Large intestine (tissue), 12 donors: ENCODE measurements at places on chromosomes 1 and 21. TPM values are rescaled to one million over a fixed set of nuclear protein-coding genes. Genes with fewer than 3 reads are reported as not detected.

DNA sequence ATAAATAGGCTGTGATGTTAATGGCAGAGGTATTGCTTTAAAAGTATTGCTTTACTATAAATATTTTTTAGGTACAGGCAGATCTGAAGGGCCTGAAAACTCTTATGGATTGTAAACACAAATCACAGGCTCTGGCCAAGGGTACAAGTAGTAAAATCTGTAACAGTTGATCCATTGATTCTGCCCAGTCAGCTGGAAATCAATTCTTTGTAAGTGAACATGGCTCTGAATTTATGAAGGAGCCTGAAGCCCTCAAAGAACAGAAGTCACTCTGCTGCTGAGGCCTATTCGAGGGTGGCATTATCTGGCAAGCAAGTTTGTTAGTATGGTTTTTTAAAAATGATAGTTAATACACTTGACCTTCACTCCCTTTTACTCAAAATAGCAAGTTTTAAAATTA, 834.0 kb upstream of the TMPRSS15 start:
- DNase-seq, result no peak

ST6GALNAC3 gene
- polyA plus RNA-seq, result 18.0 TPM

DNA sequence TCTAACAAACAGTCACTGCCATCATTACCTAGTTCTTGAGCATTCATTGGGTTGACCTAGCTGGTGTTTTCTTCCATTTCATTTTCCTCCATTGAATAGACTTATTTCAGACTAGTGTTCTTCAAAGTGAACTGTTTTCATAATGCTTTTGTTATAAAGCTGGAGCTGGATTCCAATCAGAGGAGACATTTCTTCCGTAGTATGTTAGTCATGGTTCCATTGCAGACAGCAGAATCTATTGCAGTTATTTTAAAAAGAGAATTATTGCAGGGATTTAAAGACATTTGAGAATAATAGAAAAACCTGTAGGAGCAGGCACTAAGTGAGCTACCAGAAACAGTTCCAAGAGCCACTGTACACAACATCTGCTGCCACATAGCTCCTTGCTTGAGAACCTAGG, 50.0 kb downstream of the HHAT start:
- no peak for DNase-seq

DNA sequence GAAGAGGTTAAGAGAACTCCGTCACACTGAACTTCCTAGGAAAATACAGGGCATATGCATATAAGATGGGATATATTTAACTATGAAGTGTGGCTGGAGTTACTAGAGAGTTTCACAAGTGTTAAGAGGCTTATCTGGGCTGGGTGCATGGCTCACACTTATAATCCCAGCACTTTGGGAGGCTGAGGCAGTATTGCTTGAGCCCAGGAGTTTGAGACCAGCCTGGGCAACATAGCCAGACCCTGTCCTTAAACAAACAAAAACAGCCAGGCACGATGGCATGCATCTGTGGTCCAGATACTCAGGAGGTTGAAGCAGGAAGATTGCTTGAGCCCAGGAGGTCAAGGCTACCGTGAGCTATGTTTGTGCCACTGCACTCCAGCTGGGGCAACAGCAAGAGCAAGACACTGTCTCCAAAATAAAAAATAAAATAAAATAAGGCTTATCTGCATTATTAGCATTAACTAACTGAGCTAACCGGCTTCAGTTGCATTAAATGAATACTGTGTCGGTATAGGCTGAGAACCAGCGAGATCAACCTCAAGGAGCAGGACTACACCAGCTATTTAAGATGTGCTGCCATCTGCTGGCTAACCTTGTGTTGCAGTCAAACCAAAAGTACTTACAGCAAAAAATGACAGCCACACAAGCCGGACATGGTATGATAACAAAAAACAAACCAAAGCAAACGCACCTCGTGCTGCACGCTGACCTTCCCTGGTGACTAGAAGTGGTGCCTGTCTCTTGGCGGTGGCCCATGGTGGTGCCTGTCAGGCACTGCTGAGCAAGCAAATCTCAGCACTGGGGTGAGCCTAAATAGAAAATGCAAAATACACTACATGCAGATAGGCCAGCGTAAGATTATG, 19.7 kb upstream of the RBBP5 start:
- peak; percentile 69 for DNase-seq

GRCh38 chr1:7298145-7298544, 473.0 kb upstream of the VAMP3 start:
- no peak for DNase-seq

DNA sequence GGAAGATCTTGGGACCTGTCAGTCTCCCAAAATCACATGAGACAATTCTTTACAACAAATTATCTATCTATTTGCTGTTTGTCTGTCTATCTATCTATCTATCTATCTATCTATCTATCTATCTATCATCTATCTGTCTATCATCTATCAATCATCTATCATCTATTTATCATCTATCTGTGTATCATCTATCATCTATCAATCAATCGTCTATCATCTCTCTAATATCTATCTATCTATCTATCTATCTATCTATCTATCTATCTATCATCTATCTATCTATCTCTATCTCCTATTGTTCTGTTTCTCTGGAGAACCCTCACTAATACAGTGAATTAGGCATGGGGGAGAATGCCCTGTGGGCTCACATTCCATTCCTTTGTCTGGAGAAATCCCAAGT, 73.3 kb upstream of the HMGB4 start:
- no peak for DNase-seq

- no peak for DNase-seq
Measured at GRCh38 chr1:231172411-231172810, 10.6 kb downstream of the TRIM67 start.

GJA4 gene
- polyA plus RNA-seq, result 15.0 TPM

- no peak for DNase-seq
Measured at GRCh38 chr1:56436296-56436695, 143.1 kb downstream of the PLPP3 start.

GRCh38 chr21:27104846-27105431, 138.1 kb upstream of the ADAMTS5 start:
- DNase-seq, result no peak

CORT gene
- polyA plus RNA-seq, result 1.2 TPM

GRCh38 chr1:248787430-248787829, 31.9 kb upstream of the LYPD8 start:
- DNase-seq, result no peak

GRCh38 chr1:172670791-172671190, 11.9 kb downstream of the FASLG start:
- DNase-seq, result no peak

DNA sequence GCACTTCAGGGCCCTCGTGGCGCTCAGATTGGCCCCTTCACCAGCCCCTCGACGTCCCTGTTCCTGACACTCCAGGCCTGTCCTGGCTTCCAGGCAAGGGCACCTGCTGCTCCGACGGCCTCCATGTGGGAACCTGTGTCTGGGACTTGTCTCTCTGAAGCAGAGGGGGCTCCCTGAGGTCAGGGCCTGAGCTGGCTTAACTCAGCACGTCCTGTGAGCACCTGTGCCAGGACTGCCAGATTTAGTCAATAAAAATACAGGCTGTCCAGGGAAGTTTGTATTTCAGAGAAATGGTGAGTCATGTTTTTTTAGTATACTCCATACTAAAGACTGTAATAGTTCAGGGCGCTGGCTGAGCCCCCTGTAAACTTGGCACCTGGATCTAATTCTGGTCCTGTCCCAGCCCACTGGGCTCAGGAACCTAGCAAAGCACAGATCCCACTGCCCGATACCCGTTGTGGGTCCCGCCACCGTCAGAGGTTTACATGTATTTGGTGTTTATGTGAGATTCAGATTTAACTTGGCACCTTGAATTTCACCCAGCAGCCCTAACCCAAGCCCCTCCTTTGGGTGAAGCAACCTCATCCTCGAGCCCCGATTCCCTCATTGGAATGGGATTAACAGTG, 109.9 kb upstream of the IFFO2 start:
- DNase-seq, result no peak

GRCh38 chr1:213070406-213070805, 19.4 kb downstream of the RPS6KC1 start:
- DNase-seq, result peak; percentile 34

- DNase-seq, result no peak
Measured at GRCh38 chr1:57591842-57592241, 168.0 kb upstream of the DAB1 start.

GRCh38 chr1:168932539-168932938, 174.0 kb upstream of the ATP1B1 start:
- DNase-seq, result no peak

- no peak for DNase-seq
Measured at GRCh38 chr1:192576190-192577144, 894 bp downstream of the RGS1 start.

DNA sequence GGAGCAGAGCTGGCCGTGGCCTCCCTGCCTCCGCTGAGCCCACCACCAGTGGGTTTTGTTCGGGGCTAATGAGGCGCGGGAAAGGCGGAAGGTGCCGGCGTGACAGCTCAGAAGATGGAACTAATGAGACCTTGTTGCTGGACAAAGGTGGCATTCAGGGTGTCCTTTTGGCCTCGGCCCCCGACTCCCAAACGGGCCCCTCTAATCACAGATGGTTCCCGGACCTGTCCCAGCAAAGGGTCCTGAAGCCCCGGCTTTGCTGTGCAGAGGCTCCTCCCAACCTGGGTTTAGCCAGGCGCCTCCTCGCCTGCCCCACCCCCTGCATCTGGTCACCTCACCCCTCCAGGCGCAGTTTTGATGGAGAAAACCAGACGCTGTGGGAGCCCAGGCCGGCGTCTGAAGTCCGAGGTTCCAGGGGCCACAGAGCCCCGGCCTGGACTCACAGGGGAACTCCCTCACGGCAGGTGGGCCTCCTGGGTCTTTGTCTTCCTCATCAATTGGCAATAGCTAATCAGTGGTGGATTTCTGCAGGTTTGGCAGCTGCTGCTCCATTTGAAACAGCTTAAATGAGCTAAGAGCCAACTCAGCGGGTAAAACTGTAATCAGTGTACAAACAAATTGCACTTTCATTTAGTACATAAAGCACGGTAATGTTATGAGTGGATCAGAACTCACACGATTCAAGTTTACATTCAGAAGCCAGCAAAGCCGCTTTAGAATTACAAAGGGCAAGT, 44.3 kb upstream of the ADARB1 start:
- no peak for DNase-seq

FOXD2 gene
- polyA plus RNA-seq, result 1.6 TPM

MSH4 gene
- 0.24 TPM for polyA plus RNA-seq

DNA sequence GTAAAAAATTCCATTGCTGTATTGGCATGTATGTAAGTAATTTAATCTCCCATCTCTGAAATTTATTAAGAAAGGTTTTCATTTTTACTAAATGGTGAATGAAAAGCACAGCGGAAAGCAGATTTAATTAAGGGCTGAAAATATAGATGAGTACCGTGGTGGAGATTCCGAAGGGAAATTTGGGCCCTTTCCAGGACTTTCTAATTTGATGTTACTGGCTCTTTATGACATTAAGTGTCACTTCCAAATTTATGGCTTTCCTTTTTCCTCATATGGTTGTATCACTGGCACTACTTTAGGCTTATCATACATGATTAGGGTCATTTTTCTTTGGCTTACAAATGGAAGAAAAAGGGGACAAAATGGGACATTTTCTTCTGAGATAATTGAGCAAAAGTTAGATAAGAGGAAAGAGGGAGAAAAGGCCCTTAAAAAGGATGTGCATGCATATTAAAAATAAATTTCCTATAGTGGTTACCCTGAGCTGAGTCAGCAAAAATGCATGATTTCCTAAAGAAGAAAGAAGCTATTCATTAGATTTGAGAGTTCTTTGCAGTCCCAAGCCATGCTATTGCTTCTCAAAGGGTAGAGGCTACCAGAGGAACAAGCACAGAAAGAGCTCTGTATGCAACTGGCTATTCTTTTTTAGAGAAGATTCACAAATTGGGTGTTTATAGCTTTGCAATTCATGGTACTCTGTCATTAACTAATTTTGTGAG, 74.9 kb upstream of the CNIH3 start:
- no peak for DNase-seq

DNA sequence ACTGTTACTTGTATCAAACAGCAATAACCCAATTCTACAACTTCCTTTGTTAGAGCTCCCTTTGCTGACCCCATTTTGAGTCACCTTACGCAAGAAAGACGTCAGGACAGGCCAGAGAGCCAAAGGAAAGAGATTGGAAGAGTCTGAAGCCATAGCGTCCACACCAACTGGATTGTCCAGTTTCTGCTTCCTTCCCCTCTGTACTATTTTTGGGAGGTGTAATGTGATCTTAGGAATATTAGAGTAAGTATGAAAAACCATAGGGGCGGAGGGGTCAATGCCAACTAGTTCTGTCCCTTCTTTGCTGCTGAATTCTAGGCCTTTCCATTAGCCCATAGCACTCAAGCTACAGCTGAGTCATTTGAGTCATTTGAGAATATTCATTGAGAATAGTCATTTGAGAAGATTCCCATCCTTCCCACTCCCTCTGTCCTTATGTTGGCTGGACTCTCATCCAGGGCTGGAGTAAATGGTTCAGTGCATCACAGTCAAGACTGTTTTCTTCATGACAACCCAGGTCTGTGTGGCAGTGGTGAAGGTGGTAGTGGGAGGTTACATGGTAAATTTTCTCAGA, 14.8 kb upstream of the NFIA start:
- no peak for DNase-seq

GRCh38 chr21:19547951-19548840, 1144.6 kb upstream of the TMPRSS15 start:
- no peak for DNase-seq

ZNF670 gene
- polyA plus RNA-seq, result 2.4 TPM

DNA sequence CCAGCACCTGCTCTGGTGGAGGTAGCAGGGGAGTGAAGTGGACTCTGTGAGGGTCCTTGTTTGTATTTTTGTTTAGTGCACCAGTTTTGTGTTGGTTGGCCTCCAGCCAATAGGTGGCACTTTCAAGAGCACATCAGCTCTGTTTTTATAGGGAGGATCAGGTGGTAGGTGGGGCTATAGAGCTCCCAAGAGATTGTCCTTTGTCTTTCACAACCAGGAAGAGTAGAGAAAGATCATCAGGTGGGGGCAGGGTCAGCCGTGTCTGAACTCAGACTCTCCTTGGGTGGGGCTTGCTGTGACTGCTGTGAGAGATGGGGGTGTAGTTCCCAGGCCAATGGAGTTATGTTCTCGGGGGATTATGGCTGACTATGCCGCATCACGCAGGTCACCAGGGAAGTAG, 159.8 kb downstream of the ZNF326 start:
- no peak for DNase-seq

SYT11 gene
- 19.0 TPM for polyA plus RNA-seq

TPTE gene
- not detected for polyA plus RNA-seq

DNA sequence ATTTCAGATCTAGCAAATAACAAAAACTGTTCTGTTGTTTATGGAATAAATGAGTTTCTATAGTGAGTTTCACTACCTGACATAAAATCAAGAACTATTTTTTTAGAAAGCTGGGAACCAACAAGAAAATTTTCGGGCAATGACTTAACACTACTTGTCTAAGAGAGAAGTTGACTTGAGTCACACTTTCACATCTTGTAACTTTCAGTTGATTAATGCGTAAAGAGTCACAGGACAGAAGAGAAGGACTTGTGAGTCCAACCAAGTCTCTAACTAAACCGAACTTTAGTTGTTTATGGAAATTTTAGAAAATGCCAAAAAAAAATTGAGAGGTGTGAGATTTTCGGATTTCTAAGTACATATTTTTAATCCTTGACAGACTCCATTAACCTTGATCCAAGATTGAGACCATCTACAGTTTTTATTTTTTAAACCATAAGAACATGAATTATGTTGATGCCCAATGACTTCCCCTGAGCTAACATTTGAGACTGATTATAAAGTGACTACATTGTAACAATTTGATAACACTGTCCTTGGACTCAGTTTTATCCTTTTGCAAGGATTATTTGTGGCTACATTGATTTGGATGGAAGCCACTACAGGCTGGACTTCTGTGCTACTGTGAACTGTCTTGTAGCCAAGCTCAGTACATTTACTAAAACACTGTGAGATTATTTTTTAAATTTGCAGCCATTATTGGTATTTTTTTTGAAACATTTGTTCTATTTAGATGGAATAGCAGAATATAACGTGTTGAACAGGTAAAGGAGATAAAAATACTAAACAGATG, 284.0 kb downstream of the PTPRC start:
- DNase-seq, result no peak
